H4 (cell line): ENCODE measurements at places on chromosomes 3 and 15. TPM values are rescaled to one million over a fixed set of nuclear protein-coding genes. Genes with fewer than 3 reads are reported as not detected.

SORD gene
- 38.8 and 41.2 TPM in 2 replicates for total RNA-seq

NR2E3 gene
- total RNA-seq = not detected in 2 replicates

VIPR1 gene
- not detected in 2 replicates for total RNA-seq

IL17RD gene
- total RNA-seq = 0.55 and 0.56 TPM in 2 replicates

HEG1 gene
- 49.6 and 57.7 TPM in 2 replicates for total RNA-seq

ZCWPW2 gene
- 0.37 and 0.45 TPM in 2 replicates for total RNA-seq

KNL1 gene
- total RNA-seq = 18.3 and 18.8 TPM in 2 replicates

ABTB1 gene
- 1.2 TPM in 1 of 2 replicates, not detected in the other for total RNA-seq

CFAP91 gene
- 0.17 TPM in 1 of 2 replicates, not detected in the other for total RNA-seq

ALG1L2 gene
- not detected in 2 replicates for total RNA-seq

C3orf33 gene
- total RNA-seq = 2.5 and 5.1 TPM in 2 replicates

TJP1 gene
- total RNA-seq = 23.3 and 27.3 TPM in 2 replicates

EPB42 gene
- 0.04 TPM in 1 of 2 replicates, not detected in the other for total RNA-seq

GALNT15 gene
- total RNA-seq = not detected in 2 replicates

KLHL25 gene
- total RNA-seq = 2.4 and 2.9 TPM in 2 replicates

THSD4 gene
- 0.58 and 1.2 TPM in 2 replicates for total RNA-seq

ERC2 gene
- total RNA-seq = 0.18 and 1.6 TPM in 2 replicates

CD200R1L gene
- 0.06 and 0.47 TPM in 2 replicates for total RNA-seq

SAMD7 gene
- total RNA-seq = not detected in 2 replicates

UBAP1L gene
- 0.06 TPM in 1 of 2 replicates, not detected in the other for total RNA-seq

TNFSF10 gene
- total RNA-seq = 3.6 and 9.5 TPM in 2 replicates

GNB5 gene
- total RNA-seq = 12.9 and 25.6 TPM in 2 replicates

CLEC3B gene
- total RNA-seq = 0.37 and 1.3 TPM in 2 replicates

SI gene
- 0.04 TPM in 1 of 2 replicates, not detected in the other for total RNA-seq

RASGRP1 gene
- 0.18 and 0.29 TPM in 2 replicates for total RNA-seq

MAP2K5 gene
- 6.6 and 9.4 TPM in 2 replicates for total RNA-seq

TMEM108 gene
- total RNA-seq = 0.97 and 1.0 TPM in 2 replicates

SPTSSB gene
- not detected in 2 replicates for total RNA-seq

ENTPD3 gene
- not detected in 2 replicates for total RNA-seq

TGM4 gene
- total RNA-seq = 1.2 TPM in 1 of 2 replicates, not detected in the other

FBXO40 gene
- total RNA-seq = not detected in 2 replicates

EAF2 gene
- total RNA-seq = 3.4 and 4.3 TPM in 2 replicates

FAM227B gene
- total RNA-seq = 1.9 and 2.1 TPM in 2 replicates

SLC30A4 gene
- 2.8 and 3.4 TPM in 2 replicates for total RNA-seq

CADPS gene
- total RNA-seq = 0.17 TPM in 1 of 2 replicates, not detected in the other

IGSF11 gene
- total RNA-seq = 0.18 and 0.45 TPM in 2 replicates

KBTBD8 gene
- 2.6 and 2.9 TPM in 2 replicates for total RNA-seq

CPA3 gene
- not detected in 2 replicates for total RNA-seq

CAND2 gene
- total RNA-seq = 0.31 and 0.72 TPM in 2 replicates

GATA2 gene
- total RNA-seq = 4.0 TPM in 2 replicates

PAK6 gene
- total RNA-seq = 2.4 TPM in 1 of 2 replicates, not detected in the other

CYP1A2 gene
- total RNA-seq = not detected in 2 replicates

COL6A5 gene
- not detected in 2 replicates for total RNA-seq

SNTN gene
- total RNA-seq = not detected in 2 replicates
